ENCODE measurements at places on chromosomes 13 and 19.

DNA sequence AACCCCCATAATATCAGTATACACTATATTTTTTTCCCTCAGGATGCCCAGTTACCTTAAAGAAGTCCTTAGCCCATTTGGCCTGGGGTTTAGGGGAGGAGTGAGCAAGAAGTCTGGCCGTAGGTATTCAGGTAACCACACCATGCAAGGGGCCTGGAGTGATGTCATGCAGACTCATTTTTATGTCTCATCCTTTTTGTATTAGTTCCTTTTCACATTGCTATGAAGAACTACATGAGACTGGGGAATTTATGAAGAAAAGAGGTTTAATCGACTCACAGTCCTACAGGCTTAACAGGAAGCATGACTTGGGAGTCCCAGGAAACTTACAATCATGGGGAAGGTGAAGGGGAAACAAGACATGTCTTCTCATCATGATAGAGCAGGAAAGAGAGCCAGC, 12.2 kb downstream of the TPP2 start:
- DNase-seq: no peak

- DNase-seq: no peak
Measured at GRCh38 chr19:13017306-13018034, 22.2 kb downstream of the NFIX start.

- DNase-seq: no peak
Measured at GRCh38 chr13:112133499-112134390, 66.8 kb downstream of the SOX1 start.

DNA sequence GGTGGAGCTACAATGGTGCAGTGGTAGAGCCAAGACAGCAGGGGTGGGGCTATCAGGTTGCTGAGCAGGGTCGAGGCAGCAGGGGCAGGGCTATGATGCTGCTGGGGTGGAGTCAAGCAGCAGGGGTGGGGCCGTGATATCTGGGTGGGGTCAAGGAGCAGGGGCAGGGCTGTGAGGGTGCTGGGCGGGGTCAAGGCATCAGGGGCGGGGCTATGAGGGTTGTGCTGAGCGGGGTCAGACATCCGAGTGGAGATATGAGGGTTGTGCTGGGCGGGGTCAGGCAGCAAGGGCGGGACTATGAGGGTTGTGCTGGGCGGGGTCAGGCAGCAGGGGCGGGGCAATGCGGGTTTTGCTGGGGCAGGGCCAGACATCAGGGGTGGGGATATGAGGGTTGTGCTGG, 14.7 kb downstream of the HCN2 start:
- DNase-seq: no peak

Measured in right renal cortex interstitium (tissue), 3 donors.